NCI-H345 (cell line): ENCODE measurements at places on chromosomes 3 and 15.

DNA sequence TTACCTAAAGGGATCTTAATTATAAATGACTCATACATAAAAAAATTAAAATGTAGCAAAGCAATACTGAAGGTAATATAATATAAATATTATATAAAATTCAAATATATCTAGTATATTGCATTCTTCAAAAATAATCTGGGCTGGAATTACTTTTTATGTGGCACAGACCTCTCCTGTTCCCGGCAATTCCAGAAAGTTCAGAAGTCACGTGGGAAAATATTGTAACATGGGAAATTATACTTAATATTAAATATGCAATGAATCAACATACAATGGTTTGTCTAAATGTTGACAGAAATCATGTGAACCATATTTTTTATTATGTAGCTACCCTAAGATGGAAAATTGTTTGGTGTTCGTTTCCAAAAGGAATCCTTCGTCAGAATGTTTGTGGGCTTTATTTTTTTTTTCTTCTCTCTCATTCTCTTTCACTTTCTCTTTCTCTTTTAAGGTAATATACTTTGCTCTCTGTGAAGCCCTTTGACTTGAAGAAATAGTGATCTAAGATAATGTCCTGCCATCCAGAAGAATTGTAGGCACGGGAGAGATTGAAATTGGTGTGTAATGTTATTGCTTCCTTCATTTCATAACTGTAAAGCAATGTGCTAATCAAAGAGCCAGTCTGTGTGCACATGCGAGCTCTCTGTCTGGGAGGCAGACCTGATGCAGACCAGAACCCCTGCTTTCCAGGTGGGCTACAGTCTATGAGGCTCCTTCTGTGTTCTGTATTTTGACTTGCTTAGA lies 559.4 kb downstream of the NR2F2 start:
- no peak for DNase-seq

DNA sequence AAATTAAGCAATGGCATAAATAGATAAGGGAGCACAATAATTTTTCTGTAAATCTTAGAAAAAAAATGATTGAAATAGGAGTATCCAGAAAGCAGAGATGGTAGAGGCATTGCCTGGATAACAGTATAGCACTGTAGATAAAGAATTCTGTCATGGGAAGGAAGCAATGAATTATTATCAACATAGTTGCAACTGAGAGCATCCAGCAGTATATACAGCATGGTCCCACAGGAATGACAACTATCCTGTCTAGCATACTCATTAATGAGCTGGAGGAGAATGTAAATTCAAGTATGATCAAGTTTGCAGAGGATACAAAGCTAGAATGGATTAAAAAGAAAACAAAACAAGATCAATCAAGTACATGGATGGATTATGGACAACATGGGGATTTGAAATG lies 90.8 kb downstream of the DPH6 start:
- DNase-seq = no peak

- DNase-seq = no peak
Observed at GRCh38 chr3:104907507-104907906, 459.2 kb upstream of the ALCAM start.

DNA sequence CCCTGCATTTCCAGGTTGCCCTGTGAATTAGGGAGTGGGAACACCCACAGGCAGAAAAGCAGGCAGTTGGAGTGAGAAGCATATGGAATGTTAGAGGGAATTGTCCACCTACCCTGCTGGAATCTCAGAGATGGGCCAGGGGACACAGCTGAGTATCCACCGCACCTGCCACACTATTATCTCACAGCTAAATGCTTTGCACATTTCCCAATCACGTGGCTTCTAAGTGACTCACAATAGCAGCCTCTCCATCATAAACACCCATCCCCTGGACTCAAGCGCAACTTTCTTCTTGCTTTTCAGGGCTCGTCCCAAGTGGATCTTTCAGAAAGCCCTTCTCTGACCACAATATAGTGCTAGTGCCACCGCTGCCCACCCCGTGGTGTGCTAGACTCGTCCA lies 389.0 kb upstream of the LMCD1 start:
- DNase-seq = no peak

DNA sequence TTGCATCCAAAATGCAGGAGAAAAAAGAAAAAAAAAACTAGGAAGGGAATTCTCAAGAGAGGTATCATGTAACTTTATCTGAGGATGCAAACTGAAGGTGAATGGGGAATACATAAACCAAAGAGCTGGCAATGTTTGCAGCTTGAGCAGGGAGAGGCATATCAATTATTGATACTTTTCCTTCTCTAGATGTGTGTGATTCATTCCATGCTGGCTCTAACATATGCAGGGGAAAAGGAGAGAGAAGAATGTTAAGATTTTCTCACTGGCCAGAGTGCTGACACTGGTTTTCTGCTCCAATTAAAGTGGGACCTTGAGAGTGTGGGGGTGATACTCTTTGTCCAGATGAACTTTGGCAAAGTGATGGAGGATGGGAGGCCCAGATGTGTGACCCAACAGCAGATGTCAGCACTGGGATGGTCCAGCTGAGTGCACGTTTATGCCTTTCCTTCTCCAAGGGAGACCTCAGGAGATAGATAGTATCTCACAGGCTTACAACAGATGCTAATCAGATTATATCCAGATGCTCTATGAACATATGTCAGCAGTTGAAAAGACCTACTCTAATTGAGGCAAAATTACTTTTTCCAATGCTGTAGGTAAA lies 50.0 kb upstream of the PSMD6 start:
- DNase-seq = no peak

DNA sequence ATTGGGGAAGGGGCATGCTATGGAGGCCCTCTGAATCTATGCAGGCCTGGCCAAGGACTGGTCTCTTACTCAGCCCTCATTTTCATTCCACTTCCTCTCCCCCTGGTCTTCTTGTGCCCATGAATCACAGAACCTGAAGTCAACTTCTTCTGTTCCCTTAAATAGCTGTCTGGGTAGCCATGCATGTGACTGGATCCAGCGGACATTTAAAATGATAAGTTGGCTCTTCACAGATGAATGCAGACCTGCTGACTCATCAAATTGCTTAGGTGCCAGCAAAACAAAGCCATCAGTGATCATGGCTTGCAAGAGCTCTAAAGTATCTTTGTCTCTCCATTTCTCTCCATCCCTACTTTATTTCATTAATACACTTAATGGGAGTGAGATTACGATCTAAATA lies 90.1 kb upstream of the CADPS start:
- no peak for DNase-seq

DNA sequence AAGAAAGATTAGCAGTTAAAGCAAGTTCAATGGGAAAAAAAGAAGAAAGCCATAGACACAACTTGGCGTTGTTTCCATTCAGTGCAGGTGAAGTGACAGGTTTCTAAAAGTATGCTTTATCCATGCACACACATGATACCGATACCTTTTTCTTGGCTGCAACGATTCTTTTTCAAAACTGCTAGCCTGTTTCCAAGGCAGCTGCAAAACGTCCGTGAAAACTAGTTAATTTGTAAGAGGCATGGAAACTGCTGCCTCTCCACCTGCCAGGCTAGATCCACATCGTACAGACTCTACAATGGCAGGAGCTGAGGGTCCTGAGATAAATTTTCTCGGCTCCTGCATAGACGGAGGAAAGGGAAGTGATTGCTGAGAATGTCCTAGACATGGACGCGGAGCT lies 128.9 kb upstream of the ICE2 start:
- DNase-seq = no peak

DNA sequence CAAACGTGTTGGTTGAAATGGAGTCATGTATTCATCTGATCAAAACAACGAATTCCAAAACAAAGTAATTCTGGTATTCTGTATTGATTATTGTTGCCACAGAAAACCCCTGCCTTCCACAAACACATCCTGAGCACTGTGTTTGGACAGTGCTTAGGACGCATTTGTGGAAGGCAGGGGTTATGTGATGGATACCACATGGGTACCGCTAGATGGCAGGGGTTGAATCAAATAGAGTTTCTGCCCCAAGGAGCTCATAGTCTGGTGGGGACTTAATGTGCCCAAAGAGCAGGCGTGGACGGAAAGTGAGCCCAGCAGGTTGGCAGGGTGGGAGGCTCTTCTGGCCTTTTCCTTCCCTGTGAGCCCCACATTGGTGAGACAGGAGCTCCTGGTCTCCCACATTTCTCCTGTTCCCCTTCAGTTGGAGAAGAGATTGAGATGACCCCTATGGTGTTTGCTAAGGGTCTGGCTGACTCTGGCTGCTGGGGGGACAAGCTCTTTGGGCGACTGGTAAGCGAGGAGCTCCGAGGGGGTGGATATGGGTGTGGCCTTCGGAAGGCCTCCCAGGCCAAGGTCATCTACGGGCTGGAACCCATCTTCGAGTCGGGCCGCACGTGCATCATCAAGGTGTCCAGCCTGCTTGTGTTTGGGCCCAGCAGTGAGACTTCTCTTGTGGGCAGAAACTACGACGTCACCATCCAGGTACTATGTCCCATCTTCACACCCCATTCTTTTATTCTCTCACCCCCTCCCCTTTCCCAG lies 22.1 kb upstream of the SLC28A1 start:
- no peak for DNase-seq

DNA sequence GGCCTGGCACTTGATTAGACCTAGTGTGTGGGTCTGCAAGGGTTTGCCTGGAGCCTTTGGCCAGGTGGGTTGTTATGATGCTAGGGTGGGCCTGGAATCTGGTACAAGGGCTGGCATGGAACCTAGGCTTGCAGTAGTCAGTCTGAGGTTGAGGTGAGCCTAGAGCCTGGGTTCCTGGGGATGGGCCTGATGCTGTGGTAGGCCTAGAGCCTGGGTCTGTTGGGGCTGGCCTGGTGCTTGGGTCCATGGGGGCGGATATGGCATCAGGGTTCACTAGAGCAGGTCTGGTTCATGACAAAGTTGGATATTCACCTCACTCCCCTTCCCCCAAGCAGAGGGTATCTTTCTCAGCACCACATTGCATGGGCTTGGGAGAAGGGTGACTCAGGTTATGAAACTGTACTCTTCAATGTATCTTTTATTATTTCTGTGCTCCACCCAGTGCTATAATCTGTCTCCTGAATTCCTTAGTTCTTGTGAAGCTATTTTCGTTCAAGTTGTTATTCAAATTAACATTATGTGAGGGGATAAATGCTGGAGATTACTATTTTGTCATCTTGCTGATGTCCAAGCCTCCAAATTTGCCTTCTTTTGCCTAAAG lies 274.4 kb downstream of the NFKBIZ start:
- DNase-seq = no peak

GRCh38 chr3:36650271-36650671 lies 114.1 kb downstream of the DCLK3 start:
- DNase-seq = no peak

GRCh38 chr15:70758790-70759462 lies 4.4 kb downstream of the UACA start:
- DNase-seq = no peak

GRCh38 chr3:130979117-130979516 lies 47.5 kb downstream of the ASTE1 start:
- no peak for DNase-seq

GRCh38 chr3:22980346-22980745 lies 222.8 kb upstream of the UBE2E2 start:
- no peak for DNase-seq

- no peak for DNase-seq
Observed at GRCh38 chr3:46456118-46456517, 8.6 kb downstream of the LTF start.

GRCh38 chr3:23752126-23752525 lies 53.6 kb upstream of the UBE2E1 start:
- no peak for DNase-seq
